Regular cardiac myocyte (primary cell): ENCODE measurements at places on chromosomes 12 and 14. TPM values are rescaled to one million over a fixed set of nuclear protein-coding genes. Genes with fewer than 3 reads are reported as not detected.

RNASE9 gene
- total RNA-seq = not detected in 2 replicates

IL31 gene
- not detected in 2 replicates for total RNA-seq

ADAM21 gene
- total RNA-seq = 1.5 and 2.0 TPM in 2 replicates

PTCSC3 gene
- not detected in 2 replicates for total RNA-seq

PLEKHG7 gene
- not detected in 2 replicates for total RNA-seq

CRIP2 gene
- 35.2 and 70.4 TPM in 2 replicates for total RNA-seq

ATP5F1B gene
- 386 and 740 TPM in 2 replicates for total RNA-seq

CACNA2D4 gene
- under 0.01 and 0.38 TPM in 2 replicates for total RNA-seq

ALG10 gene
- total RNA-seq = 4.2 and 11.3 TPM in 2 replicates

FOXN4 gene
- total RNA-seq = not detected in 2 replicates

PPP2R5E gene
- 15.5 and 18.2 TPM in 2 replicates for total RNA-seq

HOXC13 gene
- under 0.01 TPM in 1 of 2 replicates, not detected in the other for total RNA-seq

APOF gene
- not detected in 2 replicates for total RNA-seq

CCDC198 gene
- total RNA-seq = under 0.01 TPM in 1 of 2 replicates, not detected in the other

C12orf76 gene
- 7.7 and 26.2 TPM in 2 replicates for total RNA-seq

NAV3 gene
- 52.7 and 62.1 TPM in 2 replicates for total RNA-seq

PAX9 gene
- total RNA-seq = not detected in 2 replicates

CRIP1 gene
- total RNA-seq = 0.28 and 5.4 TPM in 2 replicates

MIPOL1 gene
- 5.9 and 10.7 TPM in 2 replicates for total RNA-seq

CLEC9A gene
- not detected in 2 replicates for total RNA-seq

GPR162 gene
- total RNA-seq = 0.96 and 2.5 TPM in 2 replicates

SLC2A14 gene
- under 0.01 TPM in 2 replicates for total RNA-seq

TGM1 gene
- 0.19 and 0.85 TPM in 2 replicates for total RNA-seq

PRPH gene
- total RNA-seq = under 0.01 and 0.85 TPM in 2 replicates

SMCO2 gene
- not detected in 2 replicates for total RNA-seq

TROAP gene
- total RNA-seq = 1.1 and 9.4 TPM in 2 replicates

KRT5 gene
- 1.4 and 2.3 TPM in 2 replicates for total RNA-seq

IFI27 gene
- 55.8 and 125 TPM in 2 replicates for total RNA-seq

ABCC9 gene
- 14.0 and 51.0 TPM in 2 replicates for total RNA-seq

NID2 gene
- total RNA-seq = 216 and 282 TPM in 2 replicates

AP1G2 gene
- total RNA-seq = 7.9 and 13.2 TPM in 2 replicates

IGF1 gene
- under 0.01 and 0.56 TPM in 2 replicates for total RNA-seq

PRR13 gene
- 19.7 and 29.5 TPM in 2 replicates for total RNA-seq

RIPK3 gene
- 0.19 and 0.56 TPM in 2 replicates for total RNA-seq

MON2 gene
- 32.8 and 45.7 TPM in 2 replicates for total RNA-seq
